ENCODE measurements at places on chromosomes 13 and 19.

GRCh38 chr19:49793561-49793840 is 19.6 kb downstream of the FUZ start:
- no peak for DNase-seq

DNA sequence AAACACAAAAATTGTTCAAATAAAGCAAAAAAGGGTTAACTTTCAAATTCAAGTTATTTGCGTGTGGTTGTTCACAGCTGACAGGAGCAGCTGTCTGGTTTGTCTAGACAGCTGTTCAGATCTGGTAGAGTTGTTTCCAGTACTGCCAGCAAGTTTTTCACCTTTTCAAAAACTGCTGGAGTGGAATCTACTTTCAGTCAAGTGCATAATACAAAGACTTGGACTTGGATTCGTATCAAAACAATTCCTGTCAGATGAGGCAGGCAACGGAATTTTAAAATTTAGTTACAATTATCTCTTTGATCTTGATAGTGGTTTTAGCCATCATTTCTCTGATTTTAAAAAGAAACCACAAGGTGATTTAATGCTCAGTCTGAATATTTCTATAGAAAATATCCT is 51.7 kb upstream of the EEF1AKMT1 start:
- DNase-seq, result no peak

GRCh38 chr13:19681517-19681916 is 48.1 kb downstream of the MPHOSPH8 start:
- peak; percentile 60 for DNase-seq

DNA sequence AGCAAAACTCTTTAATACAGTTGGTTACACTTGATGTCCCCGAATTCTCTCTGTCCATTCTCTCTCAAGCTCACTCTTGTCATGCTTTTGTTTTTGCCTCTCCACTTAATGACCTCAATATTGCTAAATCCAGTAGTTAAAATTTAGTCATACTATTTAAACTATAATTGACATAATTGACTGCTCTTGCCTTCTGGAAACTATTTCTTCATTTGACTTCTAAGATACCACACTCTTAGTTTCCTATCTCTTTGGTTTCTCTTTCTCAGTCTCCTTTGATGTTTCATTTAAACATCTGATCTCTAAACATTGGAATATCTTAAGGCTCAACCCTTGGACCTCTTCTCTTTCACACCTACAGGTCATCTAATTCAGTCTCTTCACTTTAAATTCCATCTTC is 211.3 kb downstream of the COG6 start:
- DNase-seq, result no peak

Data from A673 (cell line).